NCI-H187 treated with DMSO at 0.1 percent for 48 hours (cell line): ENCODE measurements at places on chromosomes 7 and 10.

DNA sequence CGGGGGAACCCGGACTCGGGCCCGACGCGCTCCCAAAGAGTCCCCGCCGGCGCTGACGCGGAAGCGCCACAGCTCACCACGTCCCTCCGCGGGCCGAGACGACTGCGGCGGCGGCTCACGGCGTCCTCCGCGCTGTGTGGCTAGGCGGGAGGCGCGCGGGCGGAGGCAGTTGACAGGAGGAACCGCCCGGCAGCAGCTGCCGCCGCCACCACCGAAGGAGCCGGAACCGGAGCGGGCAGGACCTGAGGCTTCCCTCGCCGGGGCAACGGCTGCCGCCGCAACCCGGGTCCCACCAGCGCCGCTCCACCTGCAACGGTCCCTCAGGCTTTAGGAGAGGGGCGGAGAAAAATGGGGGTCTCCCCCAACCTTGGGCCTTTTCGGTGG is 334 bp downstream of the ZNF800 start:
- DNase-seq: no peak

GRCh38 chr7:30980194-30980593 is 16.4 kb downstream of the GHRHR start:
- DNase-seq: no peak

DNA sequence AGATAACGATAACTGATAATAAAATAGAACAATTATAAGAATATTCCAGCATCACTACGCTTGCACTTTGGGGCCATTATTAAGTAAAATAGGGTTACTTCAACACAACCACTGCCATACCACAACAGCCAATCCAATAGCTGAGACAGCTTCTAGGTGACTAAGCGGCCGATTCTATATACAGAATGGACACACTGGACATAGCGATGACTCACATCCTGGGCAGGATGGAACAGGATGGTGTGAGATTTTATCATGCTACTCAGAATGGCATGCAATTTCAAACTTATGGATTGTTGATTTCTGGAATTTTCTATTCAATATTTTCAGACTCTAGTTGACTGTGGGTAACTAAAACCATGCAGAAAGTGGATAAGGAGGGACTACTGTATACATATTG is 920.9 kb downstream of the LRMDA start:
- no peak for DNase-seq

GRCh38 chr10:4111643-4112042 is 326.6 kb upstream of the KLF6 start:
- no peak for DNase-seq

- no peak for DNase-seq
Measured at GRCh38 chr10:15083674-15084501, 4.7 kb downstream of the ACBD7 start.

GRCh38 chr7:145831616-145832206 is 284.9 kb upstream of the CNTNAP2 start:
- no peak for DNase-seq

GRCh38 chr7:18538554-18539250 is 43.2 kb downstream of the HDAC9 start:
- no peak for DNase-seq

DNA sequence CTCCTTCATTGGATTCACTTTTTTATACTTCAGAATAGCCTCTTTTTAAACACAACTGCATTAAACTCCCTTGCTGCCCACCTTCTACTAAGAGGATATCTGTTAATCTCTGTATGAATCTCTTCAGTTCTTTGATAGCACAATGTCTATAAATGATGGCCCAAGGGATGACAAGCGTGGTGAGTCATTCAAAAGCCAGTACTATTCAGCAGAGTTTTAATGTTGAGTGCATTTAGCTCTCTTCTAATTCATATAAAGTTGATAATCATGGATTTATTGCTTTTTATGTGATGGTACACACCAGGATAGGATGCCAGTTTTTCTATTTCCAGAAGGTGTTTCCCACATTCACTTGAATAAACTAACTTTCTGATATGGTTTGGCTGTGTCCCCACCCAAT is 57.4 kb upstream of the HECTD2 start:
- DNase-seq: no peak

DNA sequence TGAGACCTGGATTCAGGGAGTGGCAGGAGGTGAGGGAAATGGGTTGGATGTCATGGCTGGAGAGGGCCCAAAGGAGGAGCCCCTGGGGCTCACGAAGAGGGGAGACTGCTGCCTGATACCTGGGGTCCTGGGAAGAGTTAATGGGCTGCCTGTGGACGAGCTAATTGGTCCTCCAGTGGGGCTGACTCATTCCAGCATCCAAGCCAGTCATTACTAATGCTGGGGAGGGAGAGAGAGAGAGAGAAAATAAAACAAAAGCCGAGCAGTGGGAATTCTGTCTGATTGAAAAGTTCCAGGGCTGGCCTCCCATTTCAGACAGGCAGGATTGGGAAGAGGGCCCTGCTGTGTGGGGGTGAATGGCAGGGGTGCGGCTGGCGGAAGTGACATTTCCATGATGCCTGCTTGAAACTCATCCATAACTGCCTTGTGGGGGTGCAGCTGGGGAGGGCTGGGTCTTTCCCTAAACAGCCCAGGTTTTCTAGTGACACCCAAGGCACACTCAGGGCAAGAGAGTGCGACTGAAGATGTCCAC is 297.8 kb downstream of the RPS24 start:
- no peak for DNase-seq

- no peak for DNase-seq
Measured at GRCh38 chr10:49260644-49261296, 38.2 kb upstream of the C10orf71 start.

DNA sequence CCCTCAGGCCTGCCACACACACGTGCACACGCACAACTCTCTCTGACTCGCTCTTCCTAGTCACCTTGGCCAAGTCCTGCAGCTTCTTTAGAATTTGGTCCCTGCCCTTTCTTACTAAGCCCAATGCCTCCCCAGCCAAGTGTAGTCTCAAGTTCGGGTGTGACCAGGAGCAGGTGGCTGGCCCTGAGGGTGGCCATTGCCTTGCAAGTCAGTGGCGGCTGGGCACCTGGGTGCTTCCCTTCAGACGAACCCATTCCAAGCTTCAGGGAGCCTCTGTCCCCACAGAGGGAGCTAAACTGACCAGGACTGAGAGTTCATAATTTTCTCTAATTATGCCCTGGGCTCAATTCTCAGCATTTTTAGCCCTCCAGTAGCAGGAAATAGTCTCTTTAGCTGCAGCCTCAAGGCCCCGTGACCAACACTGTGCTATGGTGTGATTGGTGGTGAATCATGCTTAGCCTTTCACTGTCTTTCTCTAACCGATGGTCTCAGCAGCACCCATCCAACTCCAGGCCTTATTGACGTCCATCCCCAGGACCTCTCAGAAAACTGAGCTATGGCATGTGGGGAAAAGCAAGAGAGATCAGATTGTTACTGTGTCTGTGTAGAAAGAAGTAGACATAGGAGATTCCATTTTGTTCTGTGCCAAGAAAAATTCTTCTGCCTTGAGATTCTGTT is 34.7 kb upstream of the FXYD4 start:
- no peak for DNase-seq

DNA sequence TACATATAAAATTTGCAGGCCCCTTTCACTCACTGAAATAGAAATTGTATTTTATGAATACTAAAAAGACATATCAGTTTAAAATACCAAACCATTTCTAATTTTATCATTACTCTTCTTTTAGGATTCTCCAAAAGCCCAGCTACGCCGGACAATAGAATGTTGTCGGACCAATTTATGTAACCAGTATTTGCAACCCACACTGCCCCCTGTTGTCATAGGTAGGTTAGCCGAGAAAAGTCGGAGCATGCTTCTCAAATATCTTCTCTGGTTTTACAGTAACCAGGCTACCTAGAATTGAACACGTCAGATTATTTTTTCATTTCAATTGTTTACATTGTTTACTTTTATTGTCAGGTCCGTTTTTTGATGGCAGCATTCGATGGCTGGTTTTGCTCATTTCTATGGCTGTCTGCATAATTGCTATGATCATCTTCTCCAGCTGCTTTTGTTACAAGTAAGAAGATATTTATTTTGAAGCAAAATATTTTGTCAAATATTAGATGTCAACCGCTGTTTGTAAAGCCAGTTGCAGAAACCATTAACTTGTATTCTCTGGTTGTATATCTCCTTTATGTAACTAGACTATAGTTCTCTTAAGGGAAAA is 57.6 kb downstream of the MMRN2 start:
- DNase-seq: no peak

- no peak for DNase-seq
Measured at GRCh38 chr10:67140641-67141040, 214.8 kb downstream of the LRRTM3 start.

- DNase-seq: no peak
Measured at GRCh38 chr10:122849900-122850605, 4.4 kb upstream of the CUZD1 start.

DNA sequence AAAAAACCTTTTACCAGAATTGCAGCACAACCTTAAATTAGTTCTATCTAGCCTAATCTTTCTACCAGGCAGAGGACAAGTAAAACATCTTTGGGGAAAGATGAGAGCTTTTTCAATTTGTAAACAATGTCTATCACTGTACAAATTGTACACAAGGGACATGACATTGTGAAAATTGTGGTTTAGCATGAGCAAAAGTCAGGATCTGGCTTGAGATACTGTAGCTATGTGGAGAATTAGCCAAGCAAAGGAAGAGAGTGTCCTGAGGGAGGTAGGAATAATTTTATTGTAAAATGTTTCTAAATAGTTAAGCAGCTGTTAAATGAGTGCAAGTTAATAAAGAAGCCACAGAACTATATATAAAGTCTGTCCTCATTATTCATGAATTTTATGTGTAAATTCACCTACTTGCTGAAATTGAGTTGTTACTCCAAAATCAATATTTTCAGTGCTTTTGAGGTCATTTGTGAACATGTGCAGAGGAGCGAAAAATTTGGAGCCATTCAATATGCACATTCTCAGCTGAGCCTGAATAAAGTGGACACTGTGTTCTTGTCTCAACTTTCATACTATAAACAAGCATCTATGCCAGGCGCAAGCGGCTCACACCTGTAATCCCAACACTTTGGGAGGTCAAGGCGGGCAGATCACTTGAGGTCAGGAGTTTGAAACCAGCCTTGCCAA is 42.8 kb upstream of the POM121L12 start:
- no peak for DNase-seq

- no peak for DNase-seq
Measured at GRCh38 chr10:131272897-131273451, 38.5 kb downstream of the TCERG1L start.

- peak; percentile 80 for DNase-seq
Measured at GRCh38 chr10:68871731-68872342, 29.3 kb upstream of the DDX50 start.

GRCh38 chr10:61197057-61197456 is 253.1 kb upstream of the RHOBTB1 start:
- no peak for DNase-seq

GRCh38 chr7:129779602-129780256 is 168.2 kb downstream of the NRF1 start:
- DNase-seq: no peak

- DNase-seq: peak; percentile 72
Measured at GRCh38 chr10:83983578-83984255, 155.6 kb upstream of the GHITM start.
